Activated CD4-positive, alpha-beta memory T cell treated with anti-CD3 and anti-CD28 coated beads, Interleukin-2, amount 10 ng/mL, durations not matched to agents 7 days and 5 days (primary cell): ENCODE measurements at places on chromosomes 16 and 17. TPM values are rescaled to one million over a fixed set of nuclear protein-coding genes. Genes with fewer than 3 reads are reported as not detected.

DNA sequence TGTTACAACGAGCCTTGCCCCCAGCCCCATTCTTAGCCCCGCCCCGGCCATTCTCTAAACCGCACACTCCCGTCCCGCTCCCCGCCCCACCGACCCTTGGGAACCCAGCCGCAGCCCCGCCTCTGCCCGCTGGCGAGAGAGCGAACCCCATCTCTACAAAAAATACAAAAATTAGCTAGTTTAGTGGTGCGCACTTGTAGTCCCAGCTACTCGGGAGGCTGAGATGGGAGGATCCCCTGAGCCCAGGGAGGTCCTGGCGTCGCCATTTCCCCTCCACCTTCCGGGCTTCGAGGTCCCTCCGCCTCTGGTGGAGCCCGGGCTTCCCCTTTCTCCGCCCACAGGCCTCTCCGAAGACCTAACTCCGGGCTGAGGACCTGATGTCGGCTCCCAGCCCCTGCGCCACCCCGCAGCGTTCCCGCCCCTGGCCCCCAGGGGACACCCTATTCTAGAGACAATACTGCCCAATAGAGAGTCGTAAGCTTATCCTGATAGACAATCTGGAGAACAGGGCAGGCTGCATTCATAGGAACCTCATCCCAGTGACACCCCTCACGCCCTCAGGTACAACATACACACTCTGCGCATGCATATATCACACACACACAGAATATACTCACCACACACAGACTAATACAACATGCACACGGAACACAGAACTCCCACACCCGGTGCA is 480 bp upstream of the PROCA1 start:
- H3K27ac ChIP-seq, result peak overlapping the region; percentile 90
- DNase-seq, result peak; percentile 69
- peak overlapping the region; percentile 80 for H3K4me3 ChIP-seq

DNA sequence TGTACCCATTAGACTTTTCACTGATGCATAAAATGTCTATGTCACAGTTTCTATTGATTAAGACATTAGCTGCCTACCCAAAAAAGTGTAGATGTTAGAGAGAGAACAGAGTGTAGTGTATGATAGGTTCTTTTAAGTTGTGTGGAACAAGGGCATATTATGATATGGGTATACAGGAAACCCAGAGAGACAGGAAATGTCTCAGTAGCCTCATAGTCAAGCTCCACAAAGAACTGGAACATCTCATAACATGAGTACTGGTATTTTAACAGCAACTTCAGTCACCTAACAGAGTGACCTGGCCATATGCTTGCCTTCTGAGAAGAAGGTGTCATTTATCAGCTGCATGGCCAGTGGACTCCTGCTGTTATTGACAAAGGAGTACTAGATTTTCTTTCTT is 128.1 kb downstream of the RGS9 start:
- H3K4me1 ChIP-seq, result peaks cover 44% of the 10 kb centered on the region
- peak overlapping the region; percentile 31 for H3K27ac ChIP-seq
- H3K27me3 ChIP-seq, result peaks cover 2% of the 10 kb centered on the region
- H3K36me3 ChIP-seq, result peaks cover 5% of the 10 kb centered on the region
- H3K4me3 ChIP-seq, result no peak overlapping the region

DNA sequence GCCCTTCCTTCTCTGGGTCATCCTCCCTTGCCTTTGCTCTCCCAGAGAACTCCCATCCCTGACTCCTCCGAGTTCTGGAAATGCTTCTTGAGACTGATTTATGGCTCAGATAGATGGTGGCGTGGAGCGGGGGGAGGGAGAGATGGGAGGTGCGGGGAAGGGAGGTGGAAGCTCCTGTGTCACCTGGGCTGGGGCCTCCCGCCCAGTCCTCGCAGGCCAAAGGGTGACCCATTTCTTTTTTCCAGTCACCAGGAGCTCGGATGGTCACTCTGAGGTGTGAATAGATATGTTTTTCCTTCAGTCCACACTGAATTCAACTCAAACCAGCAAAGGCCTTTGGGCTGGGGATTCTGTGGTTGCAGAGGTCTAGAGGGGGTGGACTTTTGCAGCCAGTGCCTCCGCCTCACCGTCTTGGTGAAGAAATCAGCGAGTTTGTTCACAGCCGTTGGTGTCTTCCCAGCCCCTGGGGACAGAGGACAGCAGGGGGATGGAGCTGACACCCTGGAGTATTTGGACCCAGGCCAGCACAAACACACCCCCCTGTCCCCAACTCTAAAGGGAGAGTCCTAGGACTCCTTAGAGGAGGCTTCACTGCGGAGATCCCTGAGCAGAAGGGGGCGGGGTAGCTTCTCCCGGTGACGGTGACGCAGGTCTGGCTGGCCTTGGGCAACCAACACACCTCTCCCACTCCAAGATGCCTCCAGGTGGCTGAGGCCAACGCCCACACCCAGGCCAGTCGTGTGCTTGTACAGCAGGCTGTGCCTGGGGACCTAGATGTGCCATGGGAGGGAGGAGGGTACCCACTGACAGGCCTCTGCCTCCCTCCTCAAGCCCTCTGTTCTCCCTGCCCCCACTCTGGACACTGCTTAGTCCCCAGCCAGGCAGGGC is 80.6 kb downstream of the AMFR start:
- DNase-seq, result no peak
- H3K4me3 ChIP-seq, result no peak overlapping the region
- H3K36me3 ChIP-seq, result no peaks in the 10 kb centered on the region
- H3K4me1 ChIP-seq, result no peaks in the 10 kb centered on the region

DNA sequence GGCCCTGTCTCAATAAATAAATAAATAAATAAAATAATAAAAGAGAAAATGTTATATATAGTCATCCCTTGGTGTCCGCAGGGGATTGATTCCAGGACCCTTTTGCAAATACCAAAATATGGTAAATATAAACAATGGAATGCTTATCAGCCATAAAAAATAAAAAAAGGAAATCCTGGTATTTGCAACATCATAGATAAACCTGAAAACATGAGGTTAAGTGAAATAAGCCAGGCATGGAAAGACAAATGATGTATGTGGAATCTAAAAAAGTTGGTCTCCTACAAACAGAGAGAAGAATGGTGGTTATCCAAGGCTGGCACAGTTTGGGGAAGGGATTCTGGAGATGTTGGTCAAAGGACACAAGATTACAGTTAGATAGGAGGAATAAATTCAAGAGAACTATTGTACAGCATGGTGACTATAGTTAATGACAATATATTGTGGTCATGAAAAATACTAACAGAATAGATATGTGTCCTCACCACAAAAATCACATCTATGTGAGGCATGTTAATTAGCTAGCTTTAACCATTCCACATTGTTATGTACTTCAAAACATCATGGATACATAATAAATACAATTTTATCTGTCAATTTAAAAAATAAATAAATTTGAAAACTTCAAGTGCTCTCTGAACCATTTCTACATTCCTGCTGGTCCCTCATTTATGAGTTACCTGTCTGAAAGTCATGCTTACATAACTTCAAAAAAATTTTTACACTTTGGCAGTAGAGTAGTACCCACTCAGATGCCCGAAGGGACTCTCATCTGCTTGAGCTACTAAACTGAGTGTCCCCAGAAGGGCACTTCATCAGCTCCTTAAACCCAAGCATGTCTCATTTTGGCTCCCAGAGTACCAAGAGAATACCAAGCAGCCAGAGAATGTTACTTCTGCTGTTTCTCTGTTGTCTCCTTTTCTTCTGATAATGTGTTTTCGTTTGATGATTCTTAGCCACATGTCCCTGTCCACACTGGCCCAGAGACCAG is 26.6 kb downstream of the N4BP1 start:
- H3K27ac ChIP-seq, result no peak overlapping the region
- H3K4me1 ChIP-seq, result peaks cover 23% of the 10 kb centered on the region
- no peak overlapping the region for H3K4me3 ChIP-seq
- peaks cover 73% of the 10 kb centered on the region for H3K36me3 ChIP-seq
- no peak for DNase-seq

The NPIPB8 gene
- total RNA-seq, result not detected

The ENGASE gene
- total RNA-seq, result 28.9 TPM
